ENCODE measurements at places on chromosomes 1 and 21.

GRCh38 chr1:14919289-14919688, 234.3 kb upstream of the TMEM51 start:
- DNase-seq = no peak

DNA sequence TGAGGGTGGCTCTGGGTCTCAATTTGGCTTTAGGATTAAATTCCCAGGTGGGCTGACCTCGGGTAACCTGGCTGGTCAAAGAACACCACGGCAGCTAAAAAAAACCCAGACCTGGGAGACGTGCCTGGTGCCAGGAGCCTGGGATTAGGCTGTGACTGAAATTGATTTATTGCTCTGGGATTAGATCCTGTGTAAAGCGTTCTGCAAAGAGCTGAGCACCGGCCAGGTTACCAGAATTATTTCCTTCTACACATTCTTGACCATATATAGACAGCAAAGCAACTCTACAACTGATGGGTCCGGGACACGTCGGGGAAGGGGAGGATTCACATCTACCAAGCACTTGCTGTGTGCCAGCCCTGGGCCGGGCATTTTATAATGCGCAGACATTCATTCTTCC, 45.2 kb downstream of the TMCO4 start:
- DNase-seq = no peak

GRCh38 chr1:183568176-183569021, 21.9 kb downstream of the NCF2 start:
- DNase-seq = peak; percentile 75

- no peak for DNase-seq
These were observed 32.3 kb downstream of the USH2A start for GRCh38 chr1:216390956-216391355.

DNA sequence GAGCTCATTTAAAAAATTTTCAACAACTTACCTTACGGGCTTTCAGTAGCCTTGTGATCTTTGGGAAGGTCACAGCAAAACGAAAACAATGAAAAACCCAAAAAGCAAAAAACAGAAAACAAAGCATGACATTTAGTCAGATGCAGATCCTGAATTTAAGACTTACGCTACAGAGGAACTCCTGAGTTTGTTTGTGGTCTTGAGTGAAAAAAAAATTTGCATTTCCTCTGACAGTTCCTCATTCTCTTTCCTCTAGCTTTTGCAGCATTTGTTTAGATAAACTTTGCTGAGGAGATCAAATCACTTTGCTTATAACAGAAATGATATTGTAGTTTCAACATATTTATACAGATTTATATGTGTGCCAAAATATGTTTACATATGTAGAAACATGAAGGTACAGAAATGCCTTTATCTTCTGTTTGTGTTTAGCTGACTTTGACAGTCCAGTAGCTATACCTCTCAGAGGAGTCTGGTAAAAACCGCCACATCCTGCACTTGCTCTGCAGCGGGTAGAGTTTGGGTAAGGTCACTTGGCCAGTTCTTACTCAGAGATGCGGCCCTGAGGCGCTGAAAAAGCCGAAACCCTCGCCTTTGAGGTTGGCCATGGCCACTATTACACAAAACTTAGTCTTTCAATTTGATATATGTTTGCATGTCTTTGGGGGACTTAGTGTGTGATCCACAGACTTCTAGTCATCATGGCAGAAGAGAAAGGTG, 142.5 kb downstream of the TNR start:
- DNase-seq = no peak

DNA sequence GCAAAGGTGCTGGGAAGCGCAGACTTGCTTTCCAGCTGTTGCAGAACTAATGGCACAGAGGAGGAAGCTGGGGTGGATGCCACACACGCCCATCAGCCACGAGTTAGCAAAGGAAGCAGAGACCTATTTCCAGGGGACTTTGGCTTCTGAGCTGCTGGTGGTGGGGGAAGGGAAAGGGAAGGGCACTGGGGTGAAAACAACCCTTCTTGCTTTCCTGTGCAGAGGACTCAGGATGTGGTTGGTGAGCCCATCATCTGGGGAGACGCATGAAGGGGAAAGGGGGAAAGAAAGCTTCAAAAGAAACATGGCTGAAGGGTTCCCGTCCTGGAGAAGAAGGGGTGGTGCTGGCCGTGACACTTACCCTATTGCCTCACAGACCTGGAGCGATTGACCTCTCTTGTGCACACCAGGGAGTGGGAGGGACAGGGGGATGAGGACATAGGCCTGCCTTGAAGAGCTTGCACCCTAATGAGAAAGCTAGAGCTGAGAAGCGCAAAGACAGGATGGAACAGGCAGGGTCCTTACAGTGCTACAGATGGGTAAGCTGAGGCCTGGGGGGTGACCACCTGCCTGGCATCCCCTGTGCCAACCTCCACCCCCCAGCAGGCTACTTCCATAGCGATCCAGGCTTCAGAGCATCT, 140.8 kb upstream of the RAB4A start:
- no peak for DNase-seq

DNA sequence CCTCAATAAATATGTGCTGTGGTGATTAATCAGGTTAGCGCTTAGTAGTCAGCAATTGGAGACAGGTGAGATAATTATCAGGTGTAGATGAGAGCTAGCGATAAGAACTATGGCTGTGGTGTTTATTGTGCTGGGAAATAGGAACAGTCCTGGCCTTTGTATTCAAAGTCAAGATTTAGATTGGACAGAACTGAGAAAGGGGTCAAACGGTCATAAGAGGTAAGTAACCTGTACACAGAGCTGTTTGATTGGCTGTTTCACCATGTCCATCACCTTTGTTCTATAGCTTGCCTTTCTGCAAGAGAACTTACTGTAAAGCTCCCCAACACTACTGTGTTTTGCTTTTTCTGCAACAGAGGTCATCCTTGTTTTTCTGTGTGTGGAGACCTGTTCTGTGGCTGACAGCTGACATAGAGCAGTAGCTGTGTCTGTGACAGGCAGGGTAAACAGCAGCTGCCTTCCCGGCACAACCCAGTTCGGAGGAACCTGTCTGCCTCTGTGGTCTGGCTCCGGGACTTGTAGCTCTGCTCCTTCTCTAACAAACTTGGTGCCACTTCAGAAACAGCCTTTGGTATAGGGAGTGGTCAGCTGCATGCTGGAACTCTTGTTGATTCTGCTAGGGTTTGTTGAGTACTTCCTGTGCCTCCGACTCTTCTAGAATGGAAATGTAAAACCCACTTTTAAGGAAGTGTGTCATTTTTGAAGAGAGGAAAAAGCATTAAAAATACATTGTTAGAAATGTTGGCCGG, 21.1 kb upstream of the CDC42 start:
- no peak for DNase-seq

DNA sequence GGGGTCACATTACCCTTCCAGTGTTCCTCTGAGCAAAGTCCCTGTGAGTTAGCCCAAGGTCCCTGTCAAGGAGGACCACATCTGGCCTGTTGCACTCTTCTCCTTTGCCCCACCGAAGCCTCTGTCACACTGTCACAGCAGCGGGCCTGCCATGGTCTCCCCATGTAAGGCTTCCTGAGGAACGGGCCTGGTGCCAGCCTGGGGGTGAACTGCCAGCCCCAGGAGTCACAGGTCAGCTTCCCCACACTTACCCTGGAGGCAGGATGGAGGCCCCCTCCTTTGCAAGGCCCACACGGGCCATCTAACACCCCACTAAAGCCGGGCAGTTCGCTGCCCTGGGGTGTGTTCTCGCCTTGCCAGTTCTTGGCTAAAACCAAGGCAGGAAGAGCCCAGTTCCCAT, 14.1 kb downstream of the TNFRSF1B start:
- DNase-seq = peak; percentile 34

DNA sequence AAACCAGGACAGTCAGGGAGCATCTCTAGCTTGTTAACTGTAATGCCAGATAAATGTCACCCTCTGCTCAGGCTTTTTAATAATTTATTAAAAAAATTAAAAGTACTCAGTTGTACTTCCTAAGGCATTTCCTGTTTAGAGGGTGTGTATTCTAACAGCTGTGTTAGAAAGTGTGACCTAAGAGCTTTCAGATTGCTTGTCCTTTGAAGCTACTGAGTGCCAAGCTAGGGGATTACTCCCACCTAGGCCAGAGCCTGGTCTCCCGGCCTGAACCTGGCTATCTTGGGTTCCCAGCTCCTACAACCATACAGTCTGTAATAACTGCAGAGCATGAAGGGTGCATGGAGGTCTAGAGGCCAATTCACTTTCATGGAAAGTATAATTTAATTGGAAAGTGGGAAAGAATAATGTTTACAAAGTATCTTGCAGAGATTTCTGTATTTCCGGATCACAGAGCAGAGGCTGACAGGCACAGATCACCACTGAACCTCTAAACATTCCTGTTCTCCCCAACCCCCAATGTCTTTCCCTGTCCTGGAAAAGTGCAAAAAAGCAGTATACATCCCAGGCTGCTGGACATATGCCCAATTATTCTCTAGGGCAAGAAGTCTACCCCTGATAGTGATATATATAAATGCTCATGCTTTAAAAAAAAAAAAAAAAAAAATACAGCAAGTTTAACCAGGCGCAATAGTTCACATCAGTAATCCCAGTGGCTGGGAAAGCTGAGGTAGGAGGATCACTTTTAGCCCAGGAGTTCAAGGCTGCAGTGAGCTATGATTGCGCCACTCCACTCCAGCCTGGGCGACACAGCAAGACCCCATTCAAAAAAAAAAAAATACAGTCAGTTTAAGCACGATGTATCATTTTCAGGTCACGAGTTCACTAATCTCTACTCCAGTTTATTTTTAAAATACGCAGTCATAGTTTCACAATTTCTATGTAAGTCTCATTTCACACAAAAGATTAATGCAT, 36.7 kb upstream of the RAP1A start:
- no peak for DNase-seq

DNA sequence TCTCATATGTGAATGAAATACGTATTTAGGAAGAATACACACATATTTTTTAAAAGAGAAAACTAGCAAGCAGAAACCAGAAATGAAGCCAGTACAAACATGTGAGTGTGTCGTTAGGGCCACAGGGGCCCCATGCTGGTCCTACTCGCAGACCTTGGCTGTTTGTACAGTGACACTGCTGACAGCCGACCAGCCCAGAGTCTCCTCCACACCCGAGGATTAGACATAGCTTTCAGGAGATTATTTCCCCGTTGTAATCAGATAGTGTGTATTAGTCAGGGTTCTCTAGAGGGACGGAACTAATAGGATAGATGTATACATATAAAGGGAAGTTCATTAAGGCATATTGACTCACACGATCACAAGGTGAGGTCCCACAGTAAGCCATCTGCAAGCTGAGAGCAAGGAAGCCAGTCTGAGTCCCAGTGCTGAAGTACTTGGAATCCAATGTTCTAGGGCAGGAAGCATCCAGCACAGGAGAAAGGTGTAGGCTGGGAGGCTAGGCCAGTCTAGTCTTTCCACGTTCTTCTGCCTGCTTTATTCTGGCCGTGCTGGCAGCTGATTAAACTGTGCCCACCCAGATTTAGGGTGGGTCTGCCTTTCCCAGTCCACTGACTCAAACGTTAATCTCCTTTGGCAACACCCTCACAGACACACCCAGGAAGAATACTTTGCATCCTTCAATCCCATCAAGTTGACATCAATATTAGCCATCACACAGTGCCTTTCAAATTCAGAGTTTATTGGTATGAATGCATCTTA, 51.2 kb downstream of the DIP2A start:
- DNase-seq = no peak

GRCh38 chr1:18140411-18140810, 32.8 kb downstream of the IGSF21 start:
- no peak for DNase-seq

DNA sequence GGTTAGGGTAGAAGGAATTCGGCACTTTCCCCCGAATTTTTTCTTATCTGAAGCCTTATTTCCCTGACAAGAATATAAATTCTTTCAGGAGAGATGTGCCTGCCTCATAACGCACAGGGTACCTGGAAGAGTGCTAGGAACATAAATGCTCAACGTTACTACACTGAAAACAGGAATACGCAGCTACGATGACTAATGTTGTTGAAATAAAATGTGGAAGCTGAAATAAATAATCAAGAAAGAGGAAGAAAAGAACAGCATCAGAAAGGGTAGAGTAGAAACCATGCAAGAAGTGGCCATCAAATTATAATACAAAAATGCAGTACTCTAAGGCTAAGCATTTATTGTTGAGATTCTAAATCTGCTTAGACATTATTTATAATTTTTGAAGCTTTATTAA, 33.9 kb downstream of the SLC66A1 start:
- no peak for DNase-seq

GRCh38 chr1:14217384-14217783, 381.1 kb upstream of the KAZN start:
- no peak for DNase-seq

- no peak for DNase-seq
These were observed 25.7 kb downstream of the RPRD2 start for GRCh38 chr1:150389650-150390049.

DNA sequence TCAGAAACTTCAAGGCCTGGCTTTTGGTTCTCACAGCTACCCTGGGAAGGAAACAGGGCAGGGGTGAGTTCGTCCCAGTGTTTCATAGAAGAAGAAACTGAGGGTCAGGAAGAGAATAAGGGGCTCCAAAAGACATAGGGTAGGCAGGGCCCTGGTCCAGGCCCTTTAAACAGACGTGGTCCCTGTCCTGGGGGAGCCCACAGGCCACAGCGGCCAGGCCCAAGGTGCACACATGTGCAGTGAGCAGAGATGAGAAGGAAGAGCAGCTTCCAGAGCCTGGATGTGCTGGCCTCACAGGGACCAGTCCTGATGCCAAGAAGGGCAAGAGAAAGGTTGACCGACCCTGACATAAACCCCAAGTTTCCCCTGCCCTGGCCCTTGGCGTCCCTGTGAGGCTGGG, 295.4 kb upstream of the VAMP3 start:
- DNase-seq = peak; percentile 54

GRCh38 chr1:160410406-160411005, 10.1 kb downstream of the VANGL2 start:
- no peak for DNase-seq

DNA sequence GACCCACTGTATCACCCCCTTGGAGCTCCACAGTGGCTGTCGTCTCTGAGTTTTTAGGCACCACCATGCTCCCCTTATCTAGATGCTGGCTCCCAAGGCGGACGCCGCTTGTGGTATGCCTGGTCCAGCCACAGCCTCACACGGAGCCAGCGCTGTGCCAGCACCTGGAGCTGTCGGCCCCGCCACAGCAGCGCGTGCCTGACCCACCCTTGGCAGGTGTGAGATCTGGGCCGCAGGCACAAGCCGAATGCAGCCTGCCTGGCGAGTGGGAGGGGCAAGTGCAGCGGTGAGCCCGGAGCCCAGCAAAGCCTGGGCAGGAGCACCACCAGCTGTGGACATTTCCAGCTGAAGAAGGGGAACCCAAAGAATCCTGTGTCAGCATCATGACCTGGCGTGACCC, 91.9 kb upstream of the BACE2 start:
- DNase-seq = no peak

DNA sequence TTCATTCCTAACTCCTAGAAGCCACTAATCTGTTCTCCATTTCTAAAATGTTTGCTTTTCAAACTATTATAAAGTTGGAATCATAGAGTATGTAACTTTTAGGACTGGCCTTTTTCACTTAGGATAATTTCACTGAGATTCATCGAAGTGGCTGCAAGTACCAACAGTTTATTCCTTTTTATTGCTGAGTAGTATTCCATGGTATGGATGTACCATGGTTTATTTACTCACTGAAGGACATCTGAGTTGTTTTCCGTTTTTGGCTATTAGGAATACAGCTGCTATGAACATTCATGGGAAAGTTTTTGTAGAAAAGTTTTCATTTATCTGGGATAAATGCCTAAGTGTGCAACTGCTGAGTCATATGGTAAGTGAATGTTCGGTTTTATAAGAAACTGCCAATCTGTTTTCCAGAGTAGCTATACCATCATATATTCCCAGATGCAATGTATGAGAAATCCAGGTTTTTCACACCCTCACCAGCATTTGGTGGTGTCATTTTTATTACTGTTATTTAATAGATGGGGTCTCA, 66.3 kb downstream of the SLC27A3 start:
- DNase-seq = no peak

Measured in Right ventricle myocardium inferior (tissue), 1 donor.